GM12892 (cell line): ENCODE measurements at places on chromosomes 3 and 15.
A peak's percentile ranks its signal among the peaks of the same experiment; 100 is the strongest.

DNA sequence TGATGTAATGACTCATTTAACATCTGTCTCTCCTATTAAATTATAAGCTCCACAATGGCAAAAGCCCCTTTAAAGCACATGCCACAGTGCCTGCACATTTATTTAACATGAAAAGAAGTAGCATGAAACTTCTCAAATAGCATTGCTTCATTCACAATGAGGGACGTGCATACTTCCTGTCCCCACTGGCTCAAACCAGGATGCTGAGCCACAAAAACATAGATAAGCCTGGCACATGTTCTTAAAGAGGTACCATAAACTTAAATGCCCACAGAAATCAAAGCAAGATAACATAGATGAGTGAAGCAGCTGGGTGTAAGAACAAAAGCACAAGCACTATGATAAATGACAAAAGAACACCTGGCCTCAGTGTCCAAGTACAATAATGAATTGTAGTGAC, 3.8 kb downstream of the TP53BP1 start:
- no peak for DNase-seq

GRCh38 chr3:11544412-11545181, 99.1 kb downstream of the VGLL4 start:
- DNase-seq: no peak

- no peak for DNase-seq
Observed at GRCh38 chr15:50593761-50594160, 47.3 kb upstream of the USP50 start.

GRCh38 chr3:18840535-18841137, 307.7 kb upstream of the KCNH8 start:
- no peak for DNase-seq

DNA sequence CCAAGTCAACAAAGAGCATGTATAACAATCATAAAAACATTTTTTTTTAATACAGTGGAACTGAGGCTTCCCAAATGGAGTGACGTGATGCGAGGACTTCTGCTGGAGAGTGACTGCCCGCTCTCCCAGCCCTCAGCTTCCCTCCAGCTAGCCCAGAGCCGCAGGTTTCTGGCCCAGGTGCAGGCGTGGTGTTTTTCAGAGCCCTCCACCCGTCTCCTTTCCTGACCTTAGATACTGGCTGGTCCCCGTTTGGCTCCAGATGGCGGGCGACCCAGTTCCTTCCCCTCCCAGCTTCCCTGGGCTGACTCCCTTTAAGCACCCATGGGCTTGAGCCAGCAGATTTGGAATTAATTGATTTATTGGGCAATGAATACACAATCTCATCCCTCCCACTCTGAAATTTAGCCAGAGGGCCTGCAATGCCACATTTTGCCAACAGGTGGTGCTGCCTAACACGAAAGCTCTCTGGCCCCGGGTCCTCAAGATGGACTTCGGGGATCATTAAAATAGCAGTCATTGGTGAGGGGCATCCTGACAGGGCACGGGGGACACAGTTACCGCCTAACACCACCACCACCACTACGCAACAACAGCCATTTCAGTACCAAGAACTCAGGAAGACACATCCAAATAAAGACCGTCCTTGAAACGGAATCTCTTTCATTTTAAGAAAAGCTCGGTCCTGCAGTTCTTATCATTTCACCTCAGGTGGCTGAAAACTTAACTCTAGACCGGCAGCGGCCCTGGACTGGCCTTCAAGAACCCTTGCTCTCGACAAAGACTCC, 47.5 kb upstream of the MUC4 start:
- peak; percentile 73 for DNase-seq
